ENCODE measurements at places on chromosomes 12 and 14.
A peak's percentile ranks its signal among the peaks of the same experiment; 100 is the strongest.

GRCh38 chr12:29067430-29067829 is 81.6 kb upstream of the FAR2 start:
- no peak for DNase-seq

DNA sequence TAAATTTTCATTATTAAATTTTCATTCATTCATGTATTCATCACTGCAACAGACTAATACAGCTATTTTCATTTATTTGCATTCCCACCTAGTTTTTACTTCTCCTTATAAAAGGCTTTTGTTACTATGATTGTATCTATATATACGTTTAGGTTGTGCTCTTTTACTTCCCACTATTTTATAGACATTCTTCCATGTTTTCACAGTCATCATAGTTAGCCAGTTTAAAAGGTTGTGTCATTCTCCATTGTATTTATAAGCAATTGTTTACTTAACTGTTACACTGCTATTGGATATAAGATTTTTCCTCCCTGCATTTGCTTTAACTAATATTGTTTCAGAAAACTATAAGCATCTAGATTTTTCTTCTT is 12.0 kb downstream of the ABHD12B start:
- no peak for DNase-seq

DNA sequence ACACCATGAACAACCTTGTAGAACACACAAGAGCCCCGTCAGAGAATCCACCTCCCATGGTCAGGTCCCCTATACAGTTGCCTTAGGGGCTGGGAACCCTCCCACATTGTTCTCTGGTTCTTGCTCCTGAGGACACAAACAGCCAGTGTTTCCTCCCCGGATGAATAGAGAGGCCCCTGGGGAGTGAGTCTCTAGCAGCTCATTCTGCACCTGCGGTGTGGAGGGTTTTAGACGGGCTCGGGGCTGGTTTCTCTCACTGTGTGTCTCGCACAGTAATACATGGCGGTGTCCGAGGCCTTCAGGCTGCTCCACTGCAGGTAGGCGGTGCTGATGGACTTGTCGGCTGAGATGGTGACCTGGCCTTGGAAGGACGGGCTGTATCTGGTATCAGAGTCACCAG is 1052.1 kb downstream of the TMEM121 start:
- DNase-seq = no peak

DNA sequence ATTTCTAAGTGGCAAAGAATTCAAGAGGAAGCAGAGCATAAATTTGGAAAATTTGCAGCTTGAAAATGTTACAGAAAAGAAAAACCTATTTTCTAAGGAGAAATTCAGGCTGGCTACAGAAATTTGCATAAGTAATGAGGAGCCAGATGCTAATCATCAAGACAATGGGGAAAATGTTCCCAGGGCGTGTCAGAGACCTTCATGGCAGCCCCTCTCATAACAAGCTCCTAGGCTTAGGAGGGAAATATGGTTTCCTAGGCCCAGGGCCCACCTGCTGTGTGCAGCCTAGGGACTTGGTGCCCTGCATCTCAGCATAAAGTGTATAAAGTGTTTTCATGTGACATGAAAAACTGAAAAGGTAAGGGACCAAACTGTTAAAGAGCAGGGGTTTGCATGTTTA is 1796.3 kb upstream of the FLRT2 start:
- DNase-seq = no peak

GRCh38 chr14:87756661-87757060 is 236.3 kb downstream of the GALC start:
- DNase-seq = no peak

DNA sequence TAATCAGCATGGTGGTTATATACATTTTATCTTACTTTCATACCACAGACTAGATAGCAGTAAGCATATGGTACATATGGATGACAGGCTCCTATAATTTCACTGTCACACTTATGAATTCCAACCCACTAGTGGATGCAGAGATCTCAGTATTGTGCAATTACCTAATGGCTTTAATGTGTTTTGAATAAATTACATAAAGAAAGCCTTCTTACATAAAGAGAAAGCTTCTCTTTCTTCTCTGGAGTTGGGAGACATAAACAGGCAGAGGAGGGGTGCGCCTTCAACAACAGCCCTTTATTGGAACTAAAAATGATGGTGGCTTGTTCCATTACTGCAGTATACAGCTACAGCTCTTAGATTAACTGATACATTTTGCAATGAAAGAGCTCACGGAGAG is 52.6 kb downstream of the SAV1 start:
- no peak for DNase-seq

- no peak for DNase-seq
Observed at GRCh38 chr14:85599939-85600338, 70.0 kb downstream of the FLRT2 start.

GRCh38 chr14:72607386-72608130 is 286.3 kb downstream of the DPF3 start:
- no peak for DNase-seq

GRCh38 chr14:90785471-90785870 is 30.8 kb downstream of the TTC7B start:
- DNase-seq = peak; percentile 91

GRCh38 chr12:11026118-11026517 is 3.7 kb upstream of the TAS2R19 start:
- no peak for DNase-seq

DNA sequence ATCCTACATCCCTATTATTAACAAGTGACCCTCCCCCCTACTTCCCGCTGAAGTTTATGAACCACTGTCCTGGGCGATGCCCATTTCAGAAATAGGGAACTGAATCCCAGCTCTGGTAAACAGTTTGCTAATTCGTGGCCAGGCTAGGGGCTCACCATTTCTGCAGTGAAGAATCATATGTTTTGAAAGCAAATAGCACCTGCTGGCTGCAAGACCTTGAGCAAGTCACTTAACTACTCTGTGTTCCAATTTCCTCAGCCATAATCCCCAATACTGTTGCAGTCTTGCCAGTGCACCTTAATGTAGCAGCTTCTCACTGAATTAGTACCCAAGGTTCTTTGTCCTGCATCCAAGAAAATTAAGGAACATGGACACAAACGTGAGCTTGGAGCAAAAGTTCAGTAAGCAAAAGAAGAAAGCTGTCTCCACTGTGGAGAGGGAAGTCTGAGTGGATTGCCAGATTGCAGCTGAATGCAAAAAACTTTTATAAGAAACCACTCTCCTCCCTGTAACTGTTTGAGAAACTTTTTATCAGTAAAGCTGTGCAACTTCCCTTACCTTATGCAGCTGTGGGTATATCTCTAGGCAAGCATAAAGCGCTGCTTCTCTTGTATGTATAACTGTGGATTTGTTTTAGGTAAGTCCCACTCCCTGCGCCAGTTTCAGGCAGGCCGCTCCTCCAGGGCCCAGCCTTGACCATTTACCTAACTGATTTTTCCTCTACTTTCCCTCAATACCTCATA is 824 bp downstream of the OAS1 start:
- DNase-seq = no peak

DNA sequence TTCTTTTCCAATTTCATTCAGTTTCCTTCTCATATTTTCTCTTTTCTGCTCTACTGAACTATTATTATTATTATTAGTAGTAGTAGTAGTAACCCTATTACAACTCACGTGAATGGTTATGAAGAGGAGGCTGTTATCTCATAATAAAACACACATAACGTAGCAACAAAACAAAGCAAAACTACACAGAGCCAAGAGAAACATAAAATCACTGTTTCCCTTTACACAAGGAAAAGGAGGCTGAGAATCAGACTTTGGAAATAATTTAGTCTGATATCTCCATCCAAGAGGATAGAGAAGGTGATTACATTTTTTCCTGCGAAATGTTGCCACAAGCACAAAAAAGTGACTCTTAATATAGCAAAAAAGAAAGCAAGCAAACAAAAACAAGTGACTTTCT is 975.8 kb upstream of the FLRT2 start:
- no peak for DNase-seq

DNA sequence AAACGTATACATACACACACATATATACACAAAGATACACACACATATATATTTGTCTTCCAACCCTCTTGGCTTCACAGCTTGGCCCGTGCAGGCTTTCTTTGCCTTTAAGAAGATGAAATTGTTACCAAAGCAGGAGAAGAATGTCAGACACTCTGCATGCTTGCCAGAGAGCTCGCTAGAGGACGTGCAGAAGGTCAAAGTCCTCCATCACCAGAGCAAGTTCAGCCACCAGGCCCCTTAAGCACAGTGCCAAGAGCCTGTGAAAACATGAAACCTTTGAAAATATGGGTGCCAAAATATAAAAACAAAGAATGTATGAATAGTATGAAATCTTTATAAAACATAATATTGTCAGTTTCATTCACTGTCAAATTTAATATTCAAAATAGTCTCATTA is 14.9 kb upstream of the MCRS1 start:
- DNase-seq = no peak

DNA sequence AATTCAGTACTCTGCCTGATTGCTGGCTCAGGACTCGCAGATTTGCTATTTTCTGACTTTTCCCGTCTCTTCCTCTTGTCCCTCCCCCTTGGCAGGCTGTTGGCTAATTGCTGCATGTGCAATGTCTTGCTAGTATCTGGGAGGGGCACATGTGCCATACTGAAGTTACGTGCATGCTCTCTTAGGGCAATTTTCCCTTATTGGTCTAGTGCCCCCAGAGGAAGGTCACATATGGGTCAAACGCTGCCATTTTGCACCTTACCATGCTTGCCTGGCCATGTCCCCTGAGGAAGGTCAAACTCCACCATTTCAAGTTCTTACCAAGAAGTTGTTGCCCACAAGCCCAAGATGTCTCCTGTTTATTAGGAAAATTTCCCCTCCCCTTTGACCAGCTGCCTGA is 13.9 kb upstream of the ERC1 start:
- DNase-seq = no peak

- no peak for DNase-seq
Observed at GRCh38 chr12:47397664-47398281, 308.1 kb downstream of the RPAP3 start.

- DNase-seq = no peak
Observed at GRCh38 chr12:127401005-127401404, 866.0 kb upstream of the TMEM132C start.

DNA sequence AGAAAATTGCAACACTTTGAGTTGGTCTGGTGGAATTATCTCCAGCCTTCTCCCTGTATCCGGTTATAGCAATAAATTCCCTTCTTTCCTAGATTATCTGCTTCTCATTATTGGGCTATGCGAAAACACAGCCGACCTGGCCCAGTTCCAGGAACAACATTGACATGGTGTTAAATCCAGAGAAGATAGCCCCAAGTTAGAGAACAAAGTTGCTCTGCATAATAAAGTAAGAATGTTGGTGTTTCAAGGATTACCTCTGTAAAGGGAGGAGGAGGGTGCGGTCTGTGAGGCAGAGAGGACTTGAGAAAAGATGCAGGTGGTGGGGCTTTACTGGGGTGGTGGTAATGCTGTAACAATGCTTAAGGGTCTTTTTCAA is 12.1 kb downstream of the TCL1A start:
- no peak for DNase-seq

DNA sequence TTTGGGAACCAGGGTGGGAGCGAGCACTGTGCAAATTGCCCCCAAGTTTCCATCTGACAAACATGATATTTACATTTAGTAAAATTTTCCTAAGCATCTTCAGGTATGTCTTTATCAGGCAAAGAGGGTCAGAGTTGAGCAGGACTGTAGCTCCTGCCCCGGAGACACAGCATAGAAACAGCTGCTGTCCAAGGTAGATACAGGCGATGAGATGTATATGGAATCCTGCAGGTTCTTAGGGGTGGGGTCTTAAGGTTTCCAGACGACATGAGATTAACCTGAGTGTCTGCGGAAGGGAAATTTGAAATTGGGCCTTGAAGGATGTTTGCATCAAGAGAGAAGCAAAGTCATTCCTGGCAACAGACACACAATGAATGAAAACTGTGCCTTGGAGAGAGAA is 998.8 kb downstream of the AACS start:
- no peak for DNase-seq

DNA sequence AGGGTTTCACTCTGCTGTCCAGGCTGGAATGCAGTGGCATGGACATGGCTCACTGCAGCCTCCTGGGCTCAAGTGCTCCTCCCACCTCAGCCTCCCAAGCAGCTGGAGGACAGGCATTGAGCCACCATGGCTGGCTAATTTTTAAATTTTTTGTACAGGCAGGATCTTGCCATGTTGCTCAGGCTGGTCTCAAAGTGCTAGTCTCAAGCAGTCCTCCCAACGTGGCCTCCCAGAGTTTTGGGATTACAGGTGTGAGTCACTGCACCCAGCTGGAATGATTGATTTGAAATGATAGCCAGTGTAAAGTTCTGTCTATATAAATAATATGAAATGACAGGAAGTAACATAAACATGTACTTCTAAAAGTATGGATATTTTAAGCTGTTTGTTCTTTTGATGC is 172.7 kb downstream of the FUT8 start:
- DNase-seq = no peak

- DNase-seq = no peak
Observed at GRCh38 chr12:40344312-40344711, 119.5 kb downstream of the LRRK2 start.

- no peak for DNase-seq
Observed at GRCh38 chr12:28905220-28905955, 243.7 kb upstream of the FAR2 start.

GRCh38 chr14:24426150-24426911 is 3.1 kb downstream of the CBLN3 start:
- DNase-seq = no peak

DNA sequence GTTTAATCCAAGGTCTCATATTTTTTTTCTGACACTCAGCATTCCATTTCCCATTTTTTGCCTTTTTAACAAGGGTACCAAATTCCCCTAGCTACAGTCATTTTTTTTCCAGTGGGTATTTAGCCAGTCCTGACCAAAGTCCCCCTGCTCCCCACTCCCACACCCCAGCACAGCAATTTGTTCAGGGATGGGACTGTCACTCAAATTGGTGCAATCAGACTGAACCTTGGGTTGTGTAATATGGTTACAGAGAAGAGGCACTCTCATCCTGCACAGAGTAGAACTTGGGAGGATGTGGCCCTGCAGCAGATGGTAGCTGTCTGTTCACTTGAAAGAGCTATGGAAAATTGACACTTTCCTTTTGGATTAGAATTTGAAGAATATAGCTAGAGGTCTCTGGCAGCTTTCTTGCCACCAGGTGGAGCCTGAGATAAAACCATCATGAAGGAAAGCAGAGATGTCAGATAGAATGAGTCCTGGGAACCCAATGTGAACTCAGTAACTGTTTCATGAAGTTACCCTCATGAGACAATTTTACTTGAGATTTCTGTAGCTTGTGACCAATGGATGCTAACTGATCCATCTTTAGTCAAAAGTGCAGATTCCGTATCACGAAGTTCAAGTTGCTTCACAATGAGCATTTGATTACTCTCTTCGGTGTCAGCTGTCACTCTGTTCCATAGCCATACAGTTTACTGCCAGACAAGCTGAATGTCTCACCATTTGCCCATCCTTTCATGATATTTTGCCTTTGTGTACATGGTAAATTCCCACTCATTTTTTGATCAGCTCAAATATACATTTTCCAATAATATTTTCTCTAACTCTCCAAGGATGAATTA is 394.0 kb upstream of the SYT1 start:
- no peak for DNase-seq

- DNase-seq = no peak
Observed at GRCh38 chr12:47396902-47397663, 308.7 kb downstream of the RPAP3 start.

GRCh38 chr12:97112136-97112535 is 205.1 kb downstream of the NEDD1 start:
- DNase-seq = no peak
